Stimulated activated CD8-positive, alpha-beta memory T cell treated with anti-CD3 and anti-CD28 coated beads, Interleukin-7, amount 100 ng/mL, for 48 hours (primary cell): ENCODE measurements at places on chromosomes 11 and 22.
A peak's percentile ranks its signal among the peaks of the same experiment; 100 is the strongest.

- no peak for DNase-seq
Observed at GRCh38 chr11:30143098-30143705, 87.6 kb upstream of the FSHB start.

- DNase-seq, result peak; percentile 74
Observed at GRCh38 chr11:47373876-47374719, 4.2 kb downstream of the SPI1 start.

- no peak for DNase-seq
Observed at GRCh38 chr22:37213941-37214730, 1.9 kb upstream of the SSTR3 start.

DNA sequence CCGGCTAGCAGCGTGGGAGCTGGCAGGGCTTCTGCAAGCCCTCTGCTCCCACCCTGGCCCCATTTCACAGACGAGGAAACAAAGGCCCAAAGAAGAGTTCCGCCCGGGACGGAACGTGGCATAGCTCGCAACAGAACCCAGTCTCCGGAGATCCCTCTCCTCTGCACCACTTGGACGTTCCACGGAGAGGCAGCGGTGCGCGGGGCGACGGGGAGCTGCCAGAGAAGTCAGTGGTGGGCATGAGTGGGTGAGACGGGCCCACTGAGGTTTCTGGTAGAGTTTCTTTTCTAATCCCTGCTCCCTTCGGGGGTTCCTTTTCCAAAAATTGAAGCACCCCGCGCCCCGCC is 554 bp upstream of the NECTIN1 start:
- DNase-seq, result no peak

- no peak for DNase-seq
Observed at GRCh38 chr11:64888729-64889511, 10.5 kb upstream of the EHD1 start.

GRCh38 chr22:37275134-37275533 is 7.2 kb upstream of the CYTH4 start:
- no peak for DNase-seq

GRCh38 chr11:46733234-46733633 is 14.2 kb downstream of the F2 start:
- no peak for DNase-seq

- no peak for DNase-seq
Observed at GRCh38 chr11:116416852-116417251, 355.9 kb downstream of the BUD13 start.

DNA sequence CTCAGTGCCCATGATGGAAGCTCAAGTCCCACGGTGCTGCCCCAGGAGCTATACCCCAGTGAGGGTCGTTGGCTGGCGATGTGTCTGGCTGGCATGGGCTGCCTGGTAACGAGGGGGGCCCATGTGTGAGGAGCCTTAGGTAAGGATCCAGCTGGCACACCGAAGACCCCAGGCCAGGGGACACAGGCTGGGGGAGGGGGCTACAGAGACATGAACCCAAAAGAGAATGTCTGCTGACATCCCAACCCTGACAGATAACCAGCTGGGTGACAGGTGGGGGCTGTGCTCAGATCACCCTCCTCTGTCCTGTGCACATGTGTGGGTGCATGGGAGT is 39.2 kb downstream of the RTN4R start:
- DNase-seq, result no peak

DNA sequence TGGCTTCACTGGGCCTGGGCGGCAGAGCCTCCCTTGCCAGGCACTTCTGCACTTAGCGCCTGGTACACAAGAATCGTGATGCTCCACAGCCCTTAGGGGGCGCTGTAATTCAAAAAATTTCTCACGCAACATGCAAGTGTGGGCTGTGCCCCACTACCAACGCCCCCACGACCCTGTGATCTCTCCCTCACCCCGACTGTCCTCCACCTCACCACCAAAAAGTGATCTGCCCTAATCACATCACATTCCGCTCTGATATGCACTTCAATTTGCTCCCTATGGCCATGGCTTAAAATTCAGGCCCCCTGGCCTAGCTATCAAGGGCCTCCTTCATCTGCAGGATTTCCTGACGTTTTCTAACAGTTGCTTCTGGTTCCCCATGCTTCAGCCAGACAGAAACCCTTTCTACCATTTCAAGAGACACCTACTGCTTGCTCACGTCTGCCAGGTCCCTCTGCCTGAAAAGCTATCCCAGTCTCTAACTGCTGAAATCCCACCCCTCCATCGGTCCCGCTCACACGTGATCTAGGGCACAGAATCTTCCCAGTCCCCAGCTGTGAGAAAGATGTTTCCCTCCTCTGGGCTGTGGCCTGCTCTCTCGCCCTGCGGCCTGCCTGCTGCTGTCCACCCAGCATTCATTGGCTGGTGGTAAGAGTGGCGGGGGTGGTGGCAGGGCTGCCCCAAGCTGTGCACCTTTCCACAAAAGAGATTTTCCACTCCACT is 27.9 kb upstream of the LRRC32 start:
- no peak for DNase-seq
